ENCODE measurements at places on chromosomes 6 and 20.

DNA sequence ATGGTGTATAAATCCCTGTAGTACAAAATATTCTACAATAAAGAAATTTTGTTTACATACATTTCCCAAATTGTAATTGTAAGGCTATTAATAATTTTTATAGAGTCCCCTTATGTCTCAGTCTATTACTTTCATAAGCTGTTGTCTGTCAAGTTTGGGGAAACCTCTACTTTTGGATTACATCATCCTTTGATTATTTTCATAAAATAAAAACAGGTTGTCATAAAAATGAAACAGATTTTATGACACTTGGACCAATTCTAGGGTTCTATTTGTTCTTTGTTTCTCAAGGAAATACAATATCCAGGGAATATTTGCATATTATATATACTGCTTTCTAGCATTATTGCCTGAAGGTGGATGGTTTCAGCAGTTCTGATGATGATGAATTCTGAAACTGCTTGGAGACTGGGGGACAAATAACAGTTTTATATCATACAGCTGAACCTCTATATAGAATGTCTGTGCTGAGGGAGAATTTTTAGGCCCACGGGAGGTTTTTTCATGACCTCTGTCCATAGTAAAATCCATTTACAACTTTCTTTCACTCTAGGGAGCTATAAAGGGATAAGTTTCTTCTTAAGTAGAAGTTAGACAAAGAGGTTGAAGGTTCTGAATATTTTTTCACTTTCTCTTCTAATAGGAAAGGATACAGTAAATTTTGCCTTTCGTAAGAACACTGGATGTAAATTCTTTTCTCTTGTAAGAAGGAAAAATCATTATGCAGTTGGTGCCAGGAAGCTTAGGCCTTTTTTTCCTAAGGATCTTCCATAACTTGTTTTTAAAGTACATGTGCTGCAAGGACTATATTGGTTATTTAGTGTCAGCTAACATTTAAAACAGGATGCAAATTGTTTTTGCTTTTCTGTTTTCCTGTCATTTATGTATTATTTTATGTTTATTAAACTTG lies 58.0 kb downstream of the CD2AP start:
- DNase-seq, result no peak

DNA sequence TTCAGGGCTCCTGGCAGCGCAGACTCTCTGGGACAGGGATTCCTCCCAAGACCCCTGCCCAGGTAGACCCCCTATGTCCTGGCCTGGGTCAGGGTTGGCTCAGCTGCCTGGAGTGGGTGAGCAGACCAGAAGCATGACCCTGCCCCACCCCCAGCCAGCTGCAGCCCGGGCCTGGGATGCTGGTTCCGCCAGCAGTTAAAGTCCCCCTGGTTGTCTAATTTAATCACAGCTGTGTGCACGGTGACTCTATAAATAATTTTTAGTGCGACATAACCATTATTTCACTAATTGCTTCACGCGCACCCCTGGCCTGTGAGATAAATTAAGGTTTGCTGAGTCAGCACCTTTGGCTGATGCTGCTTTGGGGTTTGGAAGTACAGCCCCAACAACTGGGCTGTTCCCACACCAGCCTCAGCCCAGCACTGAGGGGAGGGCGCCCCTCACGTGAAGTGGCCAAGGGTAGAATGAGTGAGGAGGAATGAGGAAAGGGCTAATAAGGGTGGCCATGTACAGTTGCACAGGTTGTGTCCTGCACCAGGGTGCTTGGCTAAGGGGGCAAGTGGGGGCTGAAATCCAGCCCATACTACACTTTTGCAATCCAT lies 26.1 kb upstream of the CDH22 start:
- no peak for DNase-seq

DNA sequence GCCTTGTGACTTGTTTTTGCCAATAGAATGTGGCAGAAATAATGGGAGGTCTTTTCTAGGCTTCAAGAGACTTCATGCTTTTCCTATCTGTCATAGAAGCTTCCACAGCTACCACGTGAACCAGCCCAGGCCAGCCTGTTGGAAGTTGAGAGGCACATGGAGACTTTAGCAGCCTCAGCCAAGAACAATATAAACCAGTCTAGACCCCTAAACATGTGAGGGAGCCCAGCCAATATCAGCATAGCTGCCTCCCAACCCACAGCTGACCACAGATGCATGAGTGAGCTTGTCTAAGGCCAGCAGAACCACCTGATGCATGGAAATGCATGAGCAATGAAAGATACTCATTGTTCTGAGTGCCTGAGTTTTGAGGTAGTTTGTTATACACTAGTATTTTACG lies 540.7 kb upstream of the BTBD3 start:
- no peak for DNase-seq

GRCh38 chr6:129787816-129788215 lies 73.3 kb downstream of the TMEM244 start:
- no peak for DNase-seq

DNA sequence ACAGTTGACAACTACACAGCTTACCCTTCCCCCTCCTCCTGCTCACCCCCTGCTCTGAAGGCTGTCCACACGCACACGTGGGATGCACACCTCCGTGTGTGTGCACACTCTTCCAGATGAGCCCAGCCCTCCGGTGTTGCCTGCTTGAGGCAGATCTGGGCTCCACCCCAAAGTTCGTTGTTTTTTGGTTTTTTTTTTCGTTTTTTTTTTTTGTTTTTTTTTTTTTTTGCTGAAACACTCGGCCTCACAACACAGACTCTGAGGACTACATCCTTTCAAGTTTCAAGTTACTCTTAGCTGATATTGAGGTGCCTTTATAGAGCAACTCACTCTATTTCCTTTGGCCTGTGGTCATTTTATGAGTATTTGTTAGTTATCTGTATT lies 88.2 kb downstream of the RREB1 start:
- DNase-seq, result no peak

DNA sequence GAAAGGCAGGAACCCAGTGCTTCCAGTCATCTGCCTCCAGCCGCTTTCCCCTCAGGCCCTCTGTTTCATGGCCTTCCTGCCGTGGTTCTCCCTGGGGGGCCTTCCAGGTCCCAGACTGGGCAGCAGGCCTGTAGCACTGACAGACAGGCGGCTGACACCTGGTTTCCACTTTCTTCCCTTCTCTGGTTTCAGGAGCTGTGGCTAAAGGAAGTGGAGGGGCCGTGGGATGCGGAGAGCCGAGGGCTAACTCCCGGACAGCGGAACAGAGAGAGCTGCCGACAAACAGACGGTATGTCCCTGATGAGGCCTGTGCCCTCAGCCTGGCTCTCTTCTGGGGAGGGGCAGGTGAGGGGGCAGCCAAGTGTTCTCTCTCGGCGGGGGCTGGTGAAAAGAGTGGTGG lies 12.5 kb downstream of the LRRC73 start:
- no peak for DNase-seq

DNA sequence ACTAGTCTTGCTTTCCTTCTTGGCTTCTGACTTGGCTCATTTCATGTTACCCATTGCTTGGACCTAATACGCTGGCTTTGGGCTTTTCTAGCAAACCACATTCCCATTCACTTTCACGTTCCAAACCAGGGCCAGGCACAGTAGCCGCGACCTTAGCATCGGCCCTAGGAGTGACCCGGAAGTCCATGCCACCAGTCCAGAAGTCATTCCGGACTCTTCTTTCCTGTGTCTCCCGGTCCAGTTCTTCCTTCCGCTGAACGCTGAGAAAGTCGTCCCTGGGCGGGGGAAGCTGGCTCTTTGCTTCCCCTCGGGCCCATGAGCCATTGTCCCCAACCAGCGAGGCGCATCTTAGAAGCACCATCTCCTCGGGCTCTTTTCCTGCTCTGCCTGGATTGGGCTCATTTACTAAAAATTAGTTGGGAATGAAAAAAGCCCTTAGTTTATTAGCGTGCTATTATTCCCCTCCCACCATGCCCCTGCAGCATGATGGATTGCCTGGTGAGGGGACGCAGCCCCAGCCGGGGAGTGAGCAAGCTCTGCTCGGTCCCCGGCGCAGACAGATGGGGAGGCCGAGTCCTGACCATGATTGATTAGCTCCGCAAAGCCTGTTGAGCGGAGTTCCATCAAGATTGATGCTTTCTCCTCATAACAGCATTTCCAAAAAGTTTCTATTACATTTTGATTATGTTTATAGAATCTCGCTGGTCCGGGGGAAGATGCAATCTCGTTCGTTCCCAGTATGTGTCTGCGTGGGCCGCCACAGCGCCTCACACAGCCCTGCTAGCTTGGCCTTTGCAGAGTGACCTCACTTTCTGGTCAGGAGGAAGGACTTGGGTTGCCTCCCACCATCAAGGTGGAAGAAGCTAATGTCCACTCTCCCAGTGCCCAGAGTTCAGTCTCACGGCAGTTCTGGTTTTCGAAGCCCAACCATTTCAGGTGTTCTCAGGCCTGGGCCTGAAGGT lies 115.1 kb upstream of the TOP1 start:
- DNase-seq, result no peak

DNA sequence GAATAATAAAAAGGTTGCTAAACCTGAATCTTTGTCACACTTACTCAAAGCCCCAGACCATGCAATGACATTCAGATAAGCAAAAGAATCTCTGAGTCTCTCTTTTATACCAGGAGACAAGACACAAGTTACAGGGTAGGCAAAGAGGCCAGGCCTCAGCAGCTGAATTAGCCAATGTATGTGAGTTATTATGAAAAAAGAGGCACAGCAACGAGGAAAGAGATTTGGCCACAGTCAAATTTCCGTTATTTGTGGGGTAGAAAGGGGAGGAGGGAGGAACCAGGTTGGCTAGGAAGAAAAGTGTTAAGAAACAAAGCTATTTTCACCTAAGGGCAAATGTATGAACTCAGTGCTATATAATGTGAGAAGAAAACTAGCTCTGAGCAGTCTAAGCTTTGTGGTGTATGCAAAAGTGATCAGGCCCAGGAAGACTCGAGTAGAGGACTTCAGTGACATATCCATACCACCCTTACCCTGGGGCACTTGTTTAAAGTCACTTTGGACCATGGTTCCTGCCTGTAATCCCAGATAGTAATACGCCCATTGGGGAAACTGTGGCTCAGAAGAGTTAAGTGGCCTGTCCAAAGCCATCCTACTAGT lies 19.1 kb downstream of the IPCEF1 start:
- no peak for DNase-seq

- DNase-seq, result no peak
Observed at GRCh38 chr6:37934276-37934675, 114.7 kb downstream of the ZFAND3 start.

DNA sequence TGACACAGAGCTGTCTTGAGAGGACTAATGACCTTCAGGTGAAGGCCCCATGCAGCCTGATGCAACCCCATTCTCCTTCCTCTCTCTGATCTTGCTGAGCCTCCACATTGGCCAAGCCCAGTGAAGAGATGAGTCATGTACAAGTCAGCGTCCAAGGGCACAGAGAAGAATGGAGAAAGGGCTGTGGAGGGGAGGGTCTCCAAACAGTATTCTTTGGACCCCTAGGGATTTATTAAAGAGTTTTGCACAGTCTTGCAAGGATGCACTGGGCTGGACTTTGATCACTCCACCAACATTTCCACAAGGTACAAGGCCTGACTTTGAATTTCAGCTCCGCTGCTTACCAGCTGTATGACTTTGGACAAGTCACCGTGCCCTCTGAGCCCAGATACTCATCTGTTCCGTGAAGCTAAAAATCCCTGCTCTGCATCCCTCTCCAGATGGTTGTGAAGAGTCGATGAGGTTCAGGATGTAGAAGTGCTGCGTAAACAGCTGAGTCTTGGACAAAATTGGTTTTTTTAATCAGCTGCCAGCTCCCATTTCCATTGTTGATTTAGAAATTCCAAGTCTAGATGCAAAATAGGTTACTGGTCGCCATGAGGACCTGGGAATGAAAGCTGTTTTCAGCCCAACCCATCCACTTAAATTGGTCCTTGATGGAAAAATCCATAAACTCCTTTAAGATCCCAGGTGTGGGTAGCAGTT lies 14.1 kb upstream of the KCNG1 start:
- DNase-seq, result no peak

DNA sequence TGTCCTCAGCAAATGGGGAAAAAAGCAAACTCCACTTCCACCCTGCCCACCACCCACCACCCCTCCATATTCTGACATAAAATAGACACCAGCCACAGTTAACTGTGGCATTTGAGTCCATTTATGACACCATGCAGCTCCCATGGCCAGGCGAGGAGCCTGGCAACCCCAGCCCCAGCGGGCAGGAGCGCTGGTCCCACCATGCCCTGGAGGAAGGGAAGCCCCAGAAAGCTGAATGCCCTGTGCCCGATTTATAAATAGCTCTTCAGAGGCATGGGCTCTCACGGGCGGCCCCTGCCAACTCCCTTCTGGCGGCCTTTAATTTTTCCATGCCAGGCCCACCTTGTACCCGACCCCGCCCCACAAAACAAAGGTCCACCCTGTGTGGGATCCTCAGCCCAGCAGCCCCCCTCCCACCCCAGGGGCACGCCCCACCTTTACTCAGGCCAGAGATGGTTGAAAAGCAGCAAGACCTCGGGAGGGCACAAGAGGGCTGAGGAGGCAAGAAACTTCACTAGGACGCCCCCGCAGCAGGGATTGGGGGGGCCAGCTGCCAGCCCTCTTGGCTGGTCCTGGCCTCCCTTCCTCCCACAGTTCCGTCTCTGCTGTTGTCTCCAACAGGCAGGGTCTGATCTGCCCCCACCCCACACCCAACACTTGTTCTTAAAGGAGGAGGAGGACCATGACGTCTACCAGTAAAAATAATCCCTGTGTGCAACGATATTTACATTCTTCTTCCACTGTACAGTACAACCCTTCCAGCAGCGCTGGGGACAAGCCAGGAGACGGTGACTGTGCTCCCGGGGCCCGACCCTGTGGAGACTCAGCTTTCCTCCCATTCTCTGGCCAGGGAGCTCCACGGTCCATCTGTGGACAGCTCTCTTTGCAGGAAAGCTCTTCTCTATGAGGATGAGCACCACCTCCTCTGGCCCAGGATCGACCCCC lies 115.6 kb upstream of the CDYL start:
- no peak for DNase-seq

DNA sequence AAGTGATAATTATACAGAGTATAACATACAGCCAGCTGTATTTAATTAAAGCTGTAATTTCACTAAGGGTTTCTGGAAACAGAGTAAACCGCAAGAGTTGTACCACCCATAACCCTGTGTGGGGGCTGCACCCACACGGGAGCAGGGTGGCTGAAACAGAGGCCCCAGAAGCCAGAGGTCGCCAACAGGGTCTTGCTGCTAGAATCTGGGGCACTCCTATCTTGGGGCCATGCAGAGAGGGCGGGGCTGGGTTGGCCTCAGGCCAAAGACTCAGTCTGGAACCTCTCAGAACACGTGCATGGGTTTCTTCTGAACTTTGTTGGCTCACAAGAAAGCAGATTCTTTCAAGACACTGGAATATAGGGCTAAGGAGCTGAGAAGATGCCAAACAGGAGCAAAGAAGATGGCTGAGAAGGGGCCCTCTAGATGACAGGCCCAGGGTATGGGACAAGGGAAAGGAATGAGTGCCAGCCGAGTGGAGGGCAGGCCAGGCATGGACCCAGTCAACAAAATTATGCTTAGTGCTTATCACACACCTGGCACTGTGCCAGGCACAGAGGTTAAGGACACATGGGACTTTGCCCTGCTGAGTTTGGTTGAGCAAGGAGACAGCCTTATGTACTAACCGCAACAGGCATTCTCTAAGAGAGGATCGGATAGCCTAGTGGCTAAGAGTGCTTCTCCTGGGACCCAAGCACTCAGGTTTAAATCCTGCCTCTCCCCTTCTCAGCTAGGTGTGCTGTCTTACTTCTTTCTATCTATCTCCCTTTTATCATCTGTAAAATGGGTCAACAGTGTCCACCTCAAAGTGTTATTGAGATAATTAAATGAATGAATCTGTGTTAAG lies 96.6 kb upstream of the FOXP4 start:
- DNase-seq, result no peak

GRCh38 chr6:11370191-11371018 lies 137.9 kb upstream of the NEDD9 start:
- DNase-seq, result no peak

- no peak for DNase-seq
Observed at GRCh38 chr6:88662163-88662580, 301.2 kb downstream of the RNGTT start.
